Skeletal muscle cell (primary cell): ENCODE measurements at places on chromosomes 13 and 19.

DNA sequence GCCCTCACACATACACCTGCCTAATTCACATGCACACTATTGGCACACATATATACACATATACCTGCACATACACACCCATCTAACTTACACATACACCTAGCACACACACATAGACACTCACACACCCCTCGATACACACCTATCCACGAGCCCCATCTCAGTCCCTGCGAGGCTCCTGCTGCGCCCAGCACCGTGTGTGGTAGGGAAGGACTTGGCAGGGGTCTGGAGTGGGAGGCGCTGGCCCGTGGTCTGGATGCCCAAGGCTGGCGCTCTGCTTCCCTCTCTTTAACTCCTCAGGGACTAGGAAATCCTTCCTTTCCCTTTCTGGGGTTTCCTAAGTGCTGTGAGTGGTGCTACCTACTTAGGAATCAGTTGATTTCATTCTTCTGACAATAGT, 202.7 kb downstream of the UQCRFS1 start:
- DNase-seq, result no peak

DNA sequence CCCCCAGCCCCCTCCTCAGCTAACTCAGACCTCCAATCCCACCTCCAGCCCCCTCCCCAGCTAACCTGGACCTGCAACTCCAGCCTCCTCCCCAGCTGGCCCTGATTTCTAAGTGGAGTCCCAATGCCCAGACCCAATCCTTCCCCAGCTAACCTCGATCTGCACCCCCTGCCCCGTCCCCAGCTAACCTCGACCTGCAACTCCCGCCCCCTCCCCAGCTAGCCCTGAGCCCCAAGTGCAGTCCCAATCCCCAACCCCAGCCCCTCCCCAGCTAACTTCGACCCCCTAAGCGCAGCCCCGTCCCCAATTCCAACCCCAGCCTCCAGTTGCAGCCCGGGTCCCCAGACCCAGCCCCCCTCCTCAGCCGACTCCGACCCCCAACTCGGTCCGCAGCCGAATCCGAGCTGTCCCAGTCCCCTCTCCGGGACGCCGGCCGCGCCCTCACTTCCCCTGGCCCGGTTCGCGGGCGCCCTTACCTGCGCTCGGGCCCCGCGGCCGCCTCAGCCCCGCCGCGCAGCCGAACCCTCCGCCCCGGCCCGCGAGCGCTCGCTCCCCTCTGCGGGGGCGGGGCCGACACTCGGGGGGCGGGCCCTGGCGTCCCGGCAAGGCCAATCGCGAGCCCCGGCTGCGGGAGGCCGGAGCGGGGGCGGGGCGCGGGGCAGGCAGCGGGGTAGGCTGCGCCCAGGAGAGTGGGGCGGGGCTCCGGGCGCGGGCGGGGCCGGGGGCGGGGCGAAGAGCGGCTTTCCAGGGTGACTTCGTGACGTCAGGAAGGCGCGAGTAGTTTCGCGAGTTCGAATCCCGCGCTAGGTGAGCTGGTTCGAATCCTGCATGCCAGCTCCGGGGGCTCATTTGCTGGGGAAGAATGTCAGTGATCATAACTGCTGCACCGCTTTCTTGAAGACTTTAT, at the start of gene GNG7:
Gene GNG7 (minus strand): TSS at position 525 of the 907 bp plus-strand sequence. CDS start 182,006 bp downstream, outside the sequence.
- peak; percentile 39 for DNase-seq

DNA sequence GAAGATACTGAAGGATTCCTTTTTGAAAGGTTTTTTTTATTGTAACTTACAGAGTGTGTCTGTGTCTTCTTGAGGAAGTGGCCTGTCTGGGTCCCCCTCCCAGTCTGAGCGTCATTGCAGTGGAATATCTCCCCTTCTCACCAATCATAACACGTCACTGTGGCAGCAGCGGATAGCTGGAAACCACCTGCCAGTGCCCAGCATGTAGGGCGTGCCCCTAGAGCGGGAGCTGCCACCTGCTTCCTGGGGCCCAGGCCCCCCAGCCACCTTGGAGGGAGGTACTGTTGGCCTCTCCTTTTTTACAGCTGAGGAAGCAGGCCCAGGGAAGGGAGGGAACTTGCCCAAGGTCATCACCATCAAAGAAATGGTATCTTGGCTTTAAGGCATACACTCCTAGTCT, 4.6 kb upstream of the DNM2 start:
- no peak for DNase-seq

- DNase-seq, result no peak
Observed at GRCh38 chr19:33177417-33177979, 16.6 kb upstream of the LRP3 start.

GRCh38 chr19:52336117-52336790, at the start of gene ZNF610:
Gene ZNF610 (plus strand): TSS chr19:52336243. CDS start chr19:52349173, 12,930 bp downstream.
- DNase-seq, result peak; percentile 53

DNA sequence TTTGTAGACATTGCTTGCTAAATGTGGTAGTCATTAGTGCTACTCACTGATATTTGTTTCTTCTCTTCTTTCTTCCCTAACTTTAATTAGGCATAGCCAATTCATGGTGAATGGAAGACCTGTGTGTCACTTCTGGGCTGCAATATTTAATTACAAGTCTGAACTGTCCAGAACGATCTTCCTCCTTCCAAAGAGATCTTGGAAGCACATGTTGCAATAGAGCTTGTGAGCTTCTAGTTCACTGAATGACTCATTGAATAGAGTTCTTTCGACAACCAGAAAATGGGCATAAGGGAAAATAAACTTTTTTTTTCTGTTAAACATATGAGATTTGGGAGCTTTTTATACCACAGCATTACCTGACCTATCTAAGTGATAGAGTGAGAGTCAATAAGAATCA, 1264.6 kb downstream of the PCDH9 start:
- DNase-seq, result peak; percentile 55

GRCh38 chr19:50162988-50163387, at the start of gene IZUMO2:
Gene IZUMO2 (minus strand): TSS chr19:50163281. CDS start chr19:50163194, 87 bp downstream.
- DNase-seq, result no peak

- no peak for DNase-seq
Observed at GRCh38 chr13:41130356-41130755, 2.2 kb downstream of the KBTBD6 start.

GRCh38 chr19:42248270-42249148, 6.1 kb upstream of the GSK3A start:
- DNase-seq, result no peak

DNA sequence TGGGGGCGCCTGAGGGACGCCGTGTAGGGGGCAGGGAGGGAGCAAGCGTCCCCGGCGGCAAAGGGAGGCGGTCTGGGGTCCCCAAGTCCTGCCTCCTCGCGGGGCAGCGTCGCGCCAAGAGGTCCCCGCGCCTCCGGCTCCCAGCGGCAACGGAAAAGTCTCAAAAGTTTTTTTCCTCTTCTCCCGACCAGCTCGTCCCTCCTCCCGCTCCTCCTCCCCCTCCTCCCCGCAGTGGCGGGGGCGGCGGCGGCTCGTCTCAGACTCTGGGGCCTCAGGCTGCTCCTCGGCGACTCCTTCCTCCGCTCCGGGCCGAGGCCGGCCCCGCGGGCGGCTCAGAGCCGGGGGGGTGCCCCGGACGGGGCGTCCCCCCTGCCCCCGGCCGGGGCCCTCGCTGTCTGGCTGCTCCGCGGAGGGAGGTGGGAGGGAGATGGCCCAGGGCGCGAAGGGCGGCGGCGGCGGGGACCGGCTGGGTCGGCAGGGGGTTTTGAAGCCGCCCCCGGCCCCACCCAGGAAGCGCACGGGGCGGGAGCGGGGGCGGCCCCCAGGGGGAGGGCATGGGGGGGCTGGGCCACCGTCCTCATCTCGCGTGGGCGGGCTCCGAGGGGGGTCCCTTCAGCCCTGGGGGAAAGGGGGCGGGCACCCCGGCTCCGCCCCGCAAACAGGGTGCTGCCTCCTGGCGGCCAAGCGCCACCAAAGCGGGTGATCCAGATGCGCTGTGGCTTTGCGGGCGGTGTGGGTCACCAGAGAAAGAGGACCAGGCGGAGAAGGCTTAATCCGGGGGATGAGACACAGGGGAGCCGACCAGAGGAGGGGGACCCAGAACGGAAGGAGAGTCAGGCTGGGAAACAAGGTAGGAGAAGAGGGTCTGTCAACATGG, at the start of gene TGFB1:
Gene TGFB1 (minus strand): TSS at position 457 of the 877 bp plus-strand sequence. CDS start 878 bp downstream, outside the sequence.
- peak; percentile 54 for DNase-seq

- no peak for DNase-seq
Observed at GRCh38 chr13:25253702-25254101, 33.6 kb downstream of the MTMR6 start.

- DNase-seq, result no peak
Observed at GRCh38 chr13:98172590-98173422, 4.3 kb downstream of the RNF113B start.

- DNase-seq, result no peak
Observed at GRCh38 chr13:59951011-59951410, 212.7 kb downstream of the DIAPH3 start.

GRCh38 chr13:26482451-26483197, 74.9 kb upstream of the WASF3 start:
- DNase-seq, result no peak

- DNase-seq, result no peak
Observed at GRCh38 chr19:1410136-1410786, 2.9 kb downstream of the DAZAP1 start.
